ENCODE measurements at places on chromosomes 5 and 9.

DNA sequence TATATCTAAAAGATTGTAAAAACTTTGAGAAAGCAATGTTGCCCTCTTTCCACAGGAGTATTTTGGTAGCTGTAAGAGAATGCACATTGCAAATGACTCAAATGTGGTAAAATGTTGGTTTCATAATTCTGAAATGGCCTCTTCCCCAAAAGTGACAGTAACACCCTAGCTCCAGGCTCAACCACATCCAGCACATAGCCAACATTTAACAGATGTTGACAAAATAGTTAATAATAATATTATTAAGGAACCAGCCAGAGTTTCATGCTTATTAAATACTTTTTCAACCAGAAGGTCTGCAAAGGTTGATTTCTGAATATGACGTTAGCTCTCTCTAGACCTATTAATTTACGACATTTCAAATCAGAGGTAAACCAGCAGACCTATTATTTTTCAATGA is 1.3 kb downstream of the ANXA1 start:
- no peak for DNase-seq

- no peak for DNase-seq
Observed at GRCh38 chr5:127846884-127847283, 143.7 kb downstream of the CCDC192 start.

GRCh38 chr5:117691081-117691870 is 1116.7 kb upstream of the SEMA6A start:
- DNase-seq, result no peak

GRCh38 chr5:61657686-61658085 is 325.6 kb downstream of the ZSWIM6 start:
- no peak for DNase-seq

DNA sequence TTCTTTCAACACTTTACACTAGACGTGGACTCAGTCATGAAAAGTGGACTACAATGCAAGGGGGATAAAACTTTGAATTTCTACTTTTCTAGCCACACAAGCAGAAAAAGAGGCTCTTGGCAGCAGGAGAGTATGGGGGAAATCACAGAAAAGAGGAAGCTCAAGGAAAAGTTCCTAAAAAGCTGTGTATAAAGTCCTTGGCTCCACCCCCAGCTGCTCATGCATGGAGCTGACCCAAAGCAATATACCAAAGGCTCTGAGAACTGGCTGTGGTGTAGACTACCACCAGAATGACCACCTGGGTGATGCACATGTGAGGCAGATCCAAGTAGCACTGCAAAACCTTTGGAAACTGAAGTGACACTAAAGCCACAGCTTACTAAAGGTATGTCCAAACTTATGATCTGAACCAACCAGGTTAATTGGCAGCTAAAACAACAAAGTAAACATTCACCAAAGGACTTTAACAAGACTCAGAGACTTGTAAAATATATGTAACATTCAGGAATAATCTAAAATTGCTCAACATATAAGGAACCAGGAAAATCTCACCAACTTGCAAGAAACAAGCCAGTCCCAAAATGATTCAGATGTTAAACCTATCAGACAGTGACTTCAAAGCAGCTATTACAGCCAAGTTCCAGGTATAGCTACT is 55.5 kb upstream of the RASGRF2 start:
- no peak for DNase-seq

DNA sequence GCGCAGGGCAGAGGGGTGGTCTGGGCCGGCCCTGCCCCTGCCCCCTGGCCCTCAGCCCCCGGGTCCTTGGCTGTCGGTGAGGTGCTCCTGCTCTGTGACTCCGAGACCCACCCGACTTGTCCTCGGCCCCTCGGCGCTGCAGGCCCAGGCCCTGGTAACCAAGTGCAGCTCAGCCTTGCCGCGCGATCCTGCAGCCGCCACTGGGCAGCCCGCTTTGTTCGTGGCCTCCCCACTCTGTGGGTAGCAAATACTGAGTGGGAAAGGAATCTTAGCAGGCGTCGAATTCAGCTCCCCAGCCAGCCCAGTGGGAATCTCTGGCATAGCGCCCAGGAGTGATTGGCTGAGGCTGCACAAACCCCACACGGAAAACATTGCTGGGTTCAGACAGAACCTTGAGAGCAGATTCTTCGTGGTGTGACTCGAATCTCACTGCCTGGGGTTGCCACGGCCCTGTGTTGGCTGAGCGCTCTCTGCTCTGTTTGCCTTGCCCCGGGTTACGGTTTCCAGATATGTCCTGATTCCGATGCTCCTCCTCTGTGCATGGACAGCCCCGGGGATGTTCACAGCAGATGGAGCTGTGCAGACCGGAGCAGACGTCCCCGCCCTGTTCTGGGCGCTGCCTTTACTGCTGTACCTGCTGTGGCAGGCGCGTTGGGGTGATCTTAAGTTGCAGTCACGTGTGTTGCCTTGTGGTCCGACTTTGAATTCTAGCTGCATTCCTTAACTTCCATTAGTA is 13.4 kb upstream of the EXOC3 start:
- no peak for DNase-seq

Measured in stimulated activated CD4-positive, alpha-beta T cell treated with anti-CD3 and anti-CD28 coated beads, TNF-alpha, amount 100 ng/mL, for 1 hour (primary cell).